ENCODE measurements at places on chromosomes 5 and 9.

- DNase-seq, result no peak
Measured at GRCh38 chr9:88757406-88758010, 222.5 kb downstream of the NXNL2 start.

DNA sequence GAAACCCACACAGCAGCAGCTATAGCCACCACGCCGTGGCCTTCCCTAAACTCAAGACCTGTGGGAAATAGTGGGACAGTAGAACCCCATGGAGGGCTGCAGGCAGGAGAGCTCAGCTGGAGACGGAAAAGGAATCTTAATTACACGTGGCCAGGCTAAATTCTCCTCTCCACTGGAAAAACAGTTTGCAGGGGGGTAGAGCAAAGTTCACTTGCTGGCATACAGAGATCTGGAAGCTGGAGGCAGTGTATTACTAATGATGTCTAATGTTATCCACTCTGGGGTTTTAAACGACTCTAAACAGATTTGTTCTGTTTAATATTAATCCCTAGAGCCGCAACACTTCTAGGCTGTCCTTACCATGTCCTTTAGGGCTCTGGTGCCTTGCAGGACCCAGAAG lies 257.1 kb downstream of the SAXO1 start:
- no peak for DNase-seq

DNA sequence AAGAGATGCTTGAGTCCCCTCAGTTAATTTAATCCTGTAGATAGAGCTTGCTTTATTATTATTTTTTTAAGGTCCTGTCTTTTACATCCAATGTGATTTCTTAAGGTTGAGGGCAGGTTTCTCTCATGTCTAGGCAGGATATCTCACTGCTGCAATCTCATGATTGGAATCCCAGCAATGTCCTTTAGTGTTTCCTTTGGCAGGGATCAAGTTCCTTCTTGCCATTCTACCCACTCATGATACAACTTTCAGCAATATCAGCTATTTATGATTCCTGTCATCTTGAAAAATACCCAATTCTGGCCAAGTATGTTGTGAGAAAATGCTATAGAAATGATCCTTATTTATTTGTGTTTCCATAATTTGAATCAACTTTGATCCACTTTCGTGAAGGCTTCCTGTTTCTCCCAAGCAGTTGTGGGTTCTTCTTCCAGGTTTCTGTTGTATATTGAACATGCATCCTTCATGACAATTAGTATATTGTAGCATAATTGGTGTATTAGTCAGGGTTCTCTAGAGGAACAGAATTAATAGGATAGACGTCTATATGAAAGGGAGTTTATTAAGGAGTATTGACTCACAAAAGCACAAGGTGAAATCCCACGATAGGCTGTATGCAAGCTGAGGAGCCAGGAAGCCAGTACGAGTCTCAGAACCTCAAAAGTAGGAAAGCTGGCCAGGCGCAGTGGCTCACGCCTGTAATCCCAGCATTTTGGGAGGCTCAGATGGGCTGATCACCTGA lies 18.4 kb upstream of the VPS13A start:
- DNase-seq, result no peak

DNA sequence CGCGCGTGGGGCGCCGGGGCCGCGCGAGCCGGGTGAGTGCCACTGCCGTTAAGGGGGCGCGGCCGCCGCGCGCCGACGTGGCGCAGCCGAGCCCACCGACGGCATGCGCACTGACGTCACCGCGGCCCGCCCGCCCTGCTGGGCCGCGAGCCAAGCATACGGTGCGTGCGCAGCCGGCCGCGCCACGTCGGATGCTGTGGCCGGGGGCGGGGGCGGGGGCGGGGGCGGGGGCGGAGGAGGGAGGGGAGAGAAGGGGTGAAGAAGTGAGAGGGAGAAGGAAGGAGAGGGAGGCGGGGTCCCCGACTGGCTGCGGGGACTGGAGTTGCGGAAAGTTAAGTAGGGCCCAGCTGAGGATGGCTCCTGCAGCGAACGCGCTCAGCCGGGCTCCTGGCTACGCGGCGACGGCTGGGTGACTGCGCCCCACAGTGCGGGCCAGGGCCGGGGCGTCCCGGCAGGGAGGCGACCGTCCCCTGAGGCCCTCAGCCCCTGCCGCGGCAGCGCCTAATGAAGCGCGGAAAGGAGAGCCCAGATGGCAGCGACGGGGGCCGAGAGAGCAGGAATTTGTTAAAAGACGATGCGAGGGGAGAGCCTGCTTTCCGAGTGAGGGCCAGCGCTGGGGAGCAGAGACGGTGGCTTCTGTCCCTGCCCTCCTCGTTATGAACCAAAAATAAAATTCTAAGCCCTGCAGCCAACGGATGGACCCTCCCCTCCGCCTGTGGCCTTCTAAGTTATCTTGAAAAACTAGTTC lies at the start of gene DAP:
TSS of gene DAP (minus strand) at position 50 of the 748 bp plus-strand sequence. CDS start 166 bp downstream, outside the sequence.
- DNase-seq, result peak; percentile 91

GRCh38 chr5:135228222-135228621 lies 170.8 kb downstream of the MACROH2A1 start:
- no peak for DNase-seq

DNA sequence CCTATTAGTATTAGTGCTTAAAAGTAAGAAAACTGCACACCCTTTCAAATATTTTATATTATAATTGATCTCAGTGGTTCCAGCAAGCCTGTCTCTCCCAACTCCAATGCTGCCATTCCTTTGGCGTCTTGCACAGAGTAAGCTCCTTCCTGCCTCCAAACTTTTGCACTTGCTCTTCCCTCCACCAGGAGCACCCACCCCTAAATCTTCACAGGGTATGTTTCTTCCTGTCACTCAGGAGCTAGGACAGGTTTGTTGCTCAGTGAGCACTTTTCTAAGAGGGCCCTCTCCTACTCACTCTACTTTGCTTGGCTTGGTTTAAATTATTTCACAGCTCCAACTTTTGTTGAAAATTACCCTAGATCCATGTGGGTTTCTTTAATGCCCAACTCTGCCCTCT lies 189.1 kb upstream of the ADRA1B start:
- DNase-seq, result no peak

DNA sequence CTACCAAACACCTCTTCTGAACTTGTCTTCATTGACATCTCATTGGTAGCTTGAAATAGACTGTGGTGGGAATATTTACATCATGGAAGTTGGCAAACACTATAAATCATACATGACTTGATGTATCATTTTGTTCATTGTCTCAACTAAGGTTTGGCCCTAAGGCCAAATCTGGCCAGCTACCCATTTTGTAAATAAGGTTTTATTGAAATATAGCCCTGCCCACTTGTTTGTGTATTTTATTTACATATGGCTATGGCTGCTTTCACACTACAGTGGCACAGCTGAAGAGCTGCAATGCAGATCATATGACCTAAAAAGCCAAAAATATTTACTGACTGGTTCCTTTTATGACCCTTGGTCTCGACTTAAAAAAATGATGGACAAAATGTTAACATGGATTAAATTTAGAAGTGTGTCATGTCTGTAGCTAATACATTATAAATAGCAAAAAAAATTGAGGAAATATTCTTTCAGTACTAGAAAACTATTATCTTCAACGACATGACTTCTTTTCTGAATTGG lies 22.1 kb downstream of the FAM240B start:
- DNase-seq, result no peak

DNA sequence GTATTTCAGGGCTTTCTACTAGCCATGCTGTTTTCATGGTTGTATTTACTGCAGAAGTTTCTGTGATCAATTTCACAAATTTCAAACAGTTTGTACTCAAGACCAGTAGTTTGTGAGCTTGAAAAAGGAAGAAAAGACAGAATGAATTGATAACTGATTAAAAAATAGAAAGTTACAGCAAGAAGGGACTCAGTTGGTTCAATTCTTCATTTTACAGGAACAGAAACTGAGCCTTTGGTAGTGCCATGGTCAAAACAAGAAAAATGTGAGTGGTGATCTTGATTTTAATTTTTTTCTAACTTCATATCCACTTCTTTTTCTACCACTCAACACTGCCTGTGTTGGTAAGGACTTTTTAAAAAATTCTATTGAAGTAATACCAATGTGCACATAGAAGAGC lies 206.6 kb upstream of the NREP start:
- DNase-seq, result no peak

DNA sequence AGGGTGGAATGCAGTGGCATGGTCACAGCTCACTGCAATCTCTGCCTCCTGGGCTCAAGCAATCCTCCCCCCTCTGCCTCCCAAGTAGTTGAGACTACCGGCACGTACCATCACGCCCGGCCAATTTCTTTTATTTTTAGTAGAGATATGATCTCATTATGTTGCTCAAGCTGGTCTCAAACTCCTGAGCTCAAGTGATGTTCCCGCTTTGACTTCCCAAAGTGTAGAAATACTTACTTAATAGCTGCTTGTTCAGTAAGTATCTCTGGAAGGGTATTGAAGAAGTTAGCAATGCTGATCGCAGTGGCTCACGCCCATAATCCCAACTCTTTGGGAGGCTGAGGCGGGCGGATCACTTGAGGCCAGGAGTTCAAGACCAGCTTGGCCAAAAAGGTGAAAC lies 35.7 kb upstream of the PLIN2 start:
- peak; percentile 9 for DNase-seq

DNA sequence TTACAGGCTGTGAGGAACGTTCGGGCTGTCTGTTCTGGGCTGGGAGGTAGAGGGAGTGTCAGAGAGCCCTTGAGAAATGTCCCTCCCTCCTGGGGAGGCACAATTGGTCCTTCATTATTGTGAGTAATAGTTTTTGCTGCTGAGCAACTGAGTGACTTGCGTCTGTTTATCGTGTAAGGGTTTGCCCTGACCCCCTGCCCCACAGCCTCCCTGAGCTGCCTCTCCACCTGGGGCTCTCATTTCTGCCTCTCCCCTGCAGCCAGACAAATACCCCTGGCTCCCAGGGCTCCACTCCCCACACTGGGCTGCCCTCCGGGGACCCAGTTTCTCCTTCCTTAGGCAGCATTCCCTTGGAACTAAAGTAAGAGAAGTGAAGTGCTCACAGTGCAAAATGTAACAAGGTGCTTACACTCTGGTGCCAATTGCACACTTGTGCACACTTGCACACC lies 174.9 kb upstream of the MVB12B start:
- DNase-seq, result no peak

DNA sequence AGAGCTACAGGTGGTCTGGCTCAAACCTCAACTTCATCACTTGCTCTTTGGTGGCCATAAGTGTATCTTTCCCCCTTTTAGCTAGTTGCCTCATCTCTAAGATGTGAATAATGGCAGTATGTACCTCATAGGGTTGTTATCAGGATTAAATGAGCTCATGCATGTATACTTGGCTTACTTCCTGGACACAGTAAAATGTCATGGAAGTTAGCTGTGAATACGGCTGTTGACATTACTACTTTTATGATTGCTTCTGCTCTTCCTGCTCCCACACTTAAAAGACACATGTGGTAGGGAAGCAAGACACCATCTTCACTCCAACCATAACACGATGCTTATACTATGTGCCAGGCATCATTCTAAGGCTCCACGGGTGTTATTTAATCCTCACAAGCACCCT lies 114.5 kb upstream of the GPR151 start:
- DNase-seq, result no peak

DNA sequence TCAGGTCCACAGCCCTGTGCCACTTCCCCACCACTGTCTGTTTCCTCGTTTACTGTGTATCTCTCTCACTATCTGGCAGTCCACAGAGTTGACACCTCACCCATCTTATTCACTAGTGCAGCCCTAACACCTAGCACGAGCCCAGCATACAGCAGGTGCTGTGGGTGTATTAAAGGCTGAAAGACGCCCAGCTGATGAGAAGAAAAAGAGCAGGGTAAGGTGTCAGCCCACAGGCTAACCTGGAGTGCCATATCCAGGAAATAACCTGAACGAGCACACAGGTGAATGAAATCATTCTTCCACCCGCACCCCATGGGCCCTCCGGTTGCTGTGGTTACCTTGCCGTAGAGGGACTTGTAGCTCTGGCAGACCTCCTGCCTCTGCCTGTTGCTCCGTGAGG lies 18.6 kb downstream of the ANXA6 start:
- DNase-seq, result peak; percentile 34

- DNase-seq, result peak; percentile 20
Measured at GRCh38 chr9:122265149-122265915, 650 bp downstream of the MRRF start.

- DNase-seq, result no peak
Measured at GRCh38 chr5:111744455-111744854, 12.5 kb downstream of the NREP start.

GRCh38 chr5:100273846-100274580 lies 261.2 kb upstream of the FAM174A start:
- no peak for DNase-seq

GRCh38 chr5:174425964-174426290 lies 298.5 kb upstream of the MSX2 start:
- DNase-seq, result no peak

DNA sequence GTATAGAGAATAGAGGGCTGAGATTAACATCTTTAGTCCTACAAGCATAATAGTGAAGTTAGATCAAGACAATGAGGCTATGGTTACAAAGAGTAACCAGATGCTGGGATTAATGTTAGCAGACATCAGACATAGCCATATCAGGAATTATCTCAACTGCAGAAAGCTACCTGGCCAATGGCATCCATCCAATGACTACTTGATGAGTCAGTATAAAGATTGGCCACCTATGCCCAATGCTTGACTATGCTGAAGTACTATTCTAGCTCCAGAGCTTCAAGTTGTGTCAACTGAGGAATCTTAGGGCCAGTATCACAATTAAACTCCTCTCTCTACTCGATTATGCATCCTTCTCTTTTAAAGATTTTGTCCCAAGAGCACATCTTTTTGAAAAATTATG lies 541.4 kb downstream of the PRELID2 start:
- no peak for DNase-seq

DNA sequence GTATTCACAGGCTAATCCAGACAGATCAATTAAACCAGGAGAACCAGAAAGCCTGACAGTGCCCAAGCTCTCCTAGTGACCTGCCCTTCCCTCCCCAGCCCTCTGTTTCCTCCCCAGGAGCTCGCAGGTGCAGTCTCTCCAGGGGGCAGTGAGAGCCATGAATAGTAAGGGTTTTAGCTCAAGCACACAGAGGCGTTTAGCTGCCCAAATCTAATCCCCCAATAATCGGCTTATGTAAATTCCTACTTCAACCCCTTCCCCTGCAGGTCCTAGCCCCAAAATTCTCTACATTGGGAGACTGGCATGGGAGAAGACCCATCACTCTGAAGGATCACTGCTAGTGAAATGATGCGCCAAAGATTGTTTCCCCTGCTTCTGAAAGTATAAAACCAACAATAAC lies 10.5 kb upstream of the TAL2 start:
- DNase-seq, result no peak

DNA sequence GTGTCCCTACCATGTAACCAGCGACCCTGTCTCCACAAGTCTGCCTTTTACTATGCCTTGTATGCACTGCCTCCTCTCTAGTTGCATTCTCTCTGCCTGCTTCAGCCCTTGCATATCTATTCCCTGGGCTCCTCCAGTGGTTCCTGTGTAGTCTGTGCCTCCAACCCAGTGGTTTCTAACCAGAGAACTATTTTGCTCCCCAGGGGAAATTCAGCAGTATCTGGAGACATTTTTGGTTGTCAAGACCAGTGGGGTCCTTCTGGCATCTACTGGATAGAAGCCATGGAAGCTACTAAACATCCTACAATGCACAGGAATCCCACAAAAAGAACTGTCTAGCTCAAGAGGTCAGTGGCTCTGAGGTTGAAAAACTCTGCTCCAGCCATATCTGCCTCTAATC lies 224.1 kb upstream of the RASEF start:
- no peak for DNase-seq

- DNase-seq, result peak; percentile 49
Measured at GRCh38 chr5:32446630-32447029, 2.1 kb upstream of the ZFR start.

Measured in CD4-positive, alpha-beta T cell treated with Interferon alpha-2 for 1 hour (primary cell).